Stimulated activated CD4-positive, alpha-beta T cell treated with anti-CD3 and anti-CD28 coated beads, Interleukin-12 subunit alpha, Interleukin-12 subunit beta, amount 100 ng/mL, for 48 hours (primary cell): ENCODE measurements at places on chromosomes 4 and X.

DNA sequence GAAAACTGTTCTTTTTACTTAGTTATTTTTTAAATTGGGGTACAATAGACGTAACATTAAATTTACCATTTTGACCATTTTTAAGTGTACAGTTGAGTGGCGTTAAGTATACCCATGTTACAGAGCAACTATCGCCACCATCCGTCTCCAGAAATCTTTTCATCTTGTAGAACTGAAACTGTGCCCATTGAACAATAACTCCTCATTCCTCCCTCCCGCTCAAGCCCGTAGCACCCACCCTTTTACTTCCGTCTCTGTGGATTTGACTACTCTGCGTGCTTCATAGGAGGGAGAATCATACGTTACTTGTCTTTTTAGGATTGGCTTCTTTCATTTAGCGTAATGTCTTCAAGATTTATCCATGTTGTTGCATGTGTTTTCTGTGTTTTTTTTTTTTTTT, 55.3 kb downstream of the TMEM131L start:
- no peak for DNase-seq

GRCh38 chr4:113496698-113497097, 264.8 kb downstream of the CAMK2D start:
- no peak for DNase-seq

- DNase-seq, result no peak
These were observed 914.6 kb downstream of the PCDH19 start for GRCh38 chrX:99495453-99495852.

DNA sequence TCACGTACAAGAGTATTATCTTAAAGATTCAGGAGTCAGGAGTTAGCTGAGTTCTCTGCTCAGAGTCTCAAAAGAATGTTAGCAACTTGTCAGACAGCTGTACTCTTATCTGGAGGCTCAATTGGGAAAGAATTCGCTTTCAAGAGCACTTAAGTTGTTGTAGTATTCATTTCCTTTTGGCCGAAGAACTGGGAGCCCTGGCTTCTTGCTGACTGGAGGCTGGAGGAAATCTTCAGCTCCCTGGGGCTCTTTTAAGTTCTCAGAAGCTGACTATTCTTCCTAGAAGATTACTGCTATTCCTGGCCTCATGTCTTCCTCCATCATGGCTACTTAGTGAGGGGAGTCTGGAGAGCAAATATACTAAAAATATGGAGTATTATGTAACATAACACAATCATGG, 587.2 kb downstream of the EPHA5 start:
- DNase-seq, result no peak

GRCh38 chr4:100278567-100278966, 88.3 kb upstream of the DDIT4L start:
- DNase-seq, result no peak

GRCh38 chrX:100883654-100884053, 9.5 kb upstream of the NOX1 start:
- DNase-seq, result no peak

DNA sequence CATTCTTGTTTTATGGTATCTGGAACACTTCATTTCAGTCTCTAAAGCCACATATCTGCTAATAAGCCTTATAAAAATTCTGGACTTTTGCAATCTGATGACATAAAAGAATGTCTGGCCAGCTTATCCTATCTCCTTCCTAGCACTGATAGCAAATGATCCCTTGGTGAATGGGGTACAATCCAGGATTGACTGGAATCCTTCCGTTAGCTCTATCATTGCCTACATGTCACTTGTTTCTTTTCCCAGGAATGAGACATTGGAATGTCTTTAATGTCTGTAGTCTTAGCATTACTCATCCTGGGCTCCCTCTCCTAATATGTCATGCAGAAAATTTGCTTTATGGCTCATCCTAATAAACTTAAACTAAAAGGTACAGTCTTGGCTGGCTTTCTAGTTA, 14.8 kb upstream of the PABPC4L start:
- no peak for DNase-seq
